ENCODE measurements at places on chromosomes 6 and 20.

DNA sequence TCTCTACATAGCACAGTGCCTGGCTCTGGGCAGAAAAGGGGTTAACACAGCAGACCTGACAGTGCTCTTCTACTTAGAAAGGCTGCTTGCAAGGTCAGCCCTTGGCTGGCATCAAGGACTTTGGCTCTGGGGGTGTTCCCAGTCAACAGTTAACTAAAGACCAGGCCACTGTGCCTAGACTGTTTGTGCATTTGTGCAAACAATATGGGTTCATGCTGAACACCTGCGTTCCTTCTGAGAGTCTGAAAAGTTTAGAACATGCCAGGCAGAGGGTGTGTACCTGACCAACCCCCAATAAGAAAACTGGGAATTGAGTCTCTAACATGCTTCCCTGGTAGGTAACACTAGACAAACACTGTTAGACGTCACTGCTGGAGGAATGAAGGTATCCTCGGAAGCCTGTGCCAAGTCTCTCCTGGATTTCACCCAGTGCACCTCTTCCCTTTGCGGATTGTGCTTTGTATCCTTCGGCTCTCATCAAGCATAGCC is 110.7 kb downstream of the PDE10A start:
- DNase-seq, result no peak

DNA sequence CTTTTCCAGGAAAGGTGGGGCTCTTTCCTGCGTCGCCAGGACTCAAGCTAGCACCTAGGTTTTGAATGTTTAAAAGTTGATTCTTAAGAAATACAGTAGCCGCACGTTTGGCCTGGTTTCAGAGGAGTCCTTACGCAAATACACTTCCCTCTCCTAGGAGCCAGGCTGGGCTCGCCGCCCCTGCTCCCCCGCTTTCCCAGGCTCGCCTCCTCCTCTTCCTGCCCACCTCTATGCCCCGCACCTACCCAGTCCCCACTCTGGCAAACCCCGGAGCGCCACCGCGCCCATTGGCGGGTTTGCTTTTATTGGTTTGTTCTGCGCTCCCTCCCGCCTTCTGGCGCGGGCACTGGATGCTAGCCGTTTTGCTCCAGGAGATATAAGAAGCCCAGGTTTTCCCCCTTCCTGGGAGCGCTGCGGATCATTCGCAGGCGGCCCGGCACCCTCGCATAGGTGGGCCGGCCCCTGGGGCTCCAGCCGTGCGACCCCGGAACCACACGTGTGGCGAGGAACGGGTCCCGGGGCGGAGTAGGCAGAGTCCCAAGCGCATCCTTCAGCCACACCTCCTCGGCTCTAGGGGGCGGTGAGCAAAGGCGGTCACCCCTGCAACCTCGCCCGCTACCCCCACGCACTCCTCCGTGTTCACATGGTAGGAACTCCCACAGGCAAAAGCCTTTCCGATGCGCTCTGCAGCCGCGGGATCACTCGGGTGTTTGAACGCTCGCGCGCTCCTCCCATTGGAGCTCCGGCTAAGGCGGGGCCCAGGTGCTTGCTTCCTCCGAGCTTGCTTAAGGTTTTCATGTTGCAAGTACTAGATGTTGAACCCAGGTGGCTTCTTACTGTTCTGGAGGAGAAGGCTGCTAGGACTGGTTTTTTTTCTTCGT is 119.0 kb downstream of the RTN4IP1 start:
- DNase-seq, result peak; percentile 33

- DNase-seq, result no peak
Observed at GRCh38 chr6:100453701-100454521, 10.8 kb downstream of the SIM1 start.

GRCh38 chr6:5174244-5174643 is 86.5 kb downstream of the LYRM4 start:
- DNase-seq, result peak; percentile 55

DNA sequence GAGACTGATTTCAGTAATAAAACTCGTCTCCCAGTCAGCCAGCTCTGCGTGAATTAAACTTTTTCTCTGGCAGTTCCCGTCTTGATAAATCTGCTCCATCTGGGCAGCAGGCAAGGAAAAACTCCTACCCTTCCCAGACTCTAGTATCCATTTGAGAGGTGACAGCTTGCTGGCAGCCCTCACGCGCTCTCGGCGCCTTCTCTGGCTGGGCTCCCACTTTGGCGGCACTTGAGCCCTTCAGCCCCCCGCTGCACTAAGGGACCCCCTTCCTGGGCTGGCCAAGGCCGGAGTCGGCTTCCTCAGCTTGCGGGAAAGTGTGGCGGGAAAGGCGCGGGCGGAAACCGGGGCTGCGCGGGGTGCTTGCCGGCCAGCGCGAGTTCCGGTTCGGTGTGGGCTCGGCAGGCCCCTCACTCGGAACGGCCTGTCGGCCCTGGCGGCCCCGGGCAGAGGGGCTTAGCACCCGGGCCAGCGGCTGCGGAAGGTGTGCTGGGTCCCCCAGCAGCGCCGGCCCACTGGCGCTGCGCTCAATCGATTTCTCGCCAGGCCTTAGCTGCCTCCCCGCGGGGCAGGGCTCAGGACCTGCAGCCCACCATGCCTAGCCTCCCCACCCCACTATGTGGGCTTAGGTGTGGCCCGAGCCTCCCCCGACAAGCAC is 21.8 kb upstream of the GMPR start:
- DNase-seq, result peak; percentile 42

Data from brain (organoid and tissue), 16 donors.